ENCODE measurements at places on chromosomes 5 and 9.

DNA sequence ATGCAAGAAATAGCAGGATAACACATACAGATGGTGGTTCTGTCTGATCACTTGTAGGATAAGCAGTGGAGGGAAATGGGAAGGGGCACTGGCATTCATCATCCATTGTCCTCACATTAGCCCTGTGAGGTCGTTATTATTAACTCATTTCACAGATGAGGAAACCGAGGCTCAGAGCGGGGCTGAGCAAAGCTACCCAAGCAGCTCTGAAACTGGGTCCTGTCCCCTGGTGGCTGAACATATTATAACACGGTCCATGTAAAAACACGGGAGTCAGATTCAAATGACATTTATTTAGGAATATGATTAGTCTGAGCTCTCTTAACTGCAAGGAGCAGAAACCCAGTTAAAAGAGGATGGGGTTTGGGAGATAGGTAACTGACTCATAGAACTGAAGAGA lies 43.1 kb downstream of the HRH2 start:
- DNase-seq = no peak

DNA sequence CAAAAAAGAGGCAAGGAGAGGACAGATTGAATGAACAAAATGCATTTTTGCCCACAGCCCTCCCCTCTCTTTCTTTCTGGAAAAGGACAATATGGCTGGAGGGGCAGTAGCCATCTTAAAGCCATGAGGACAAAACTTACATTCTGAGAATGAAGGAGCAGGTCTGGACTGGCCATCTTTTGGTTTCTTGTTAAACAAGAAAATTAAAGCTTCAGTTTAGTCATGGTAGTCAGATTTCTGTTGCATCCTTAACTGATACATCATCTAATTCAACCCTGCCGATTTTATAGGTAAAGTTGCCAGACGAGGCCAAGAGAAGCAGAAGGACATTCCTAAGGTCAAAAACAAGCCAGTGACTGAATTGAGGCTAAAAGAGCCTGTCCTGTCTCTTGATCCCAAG lies 31.5 kb upstream of the INSYN2B start:
- DNase-seq = no peak

- no peak for DNase-seq
Measured at GRCh38 chr5:36147681-36148080, 4.0 kb downstream of the LMBRD2 start.

DNA sequence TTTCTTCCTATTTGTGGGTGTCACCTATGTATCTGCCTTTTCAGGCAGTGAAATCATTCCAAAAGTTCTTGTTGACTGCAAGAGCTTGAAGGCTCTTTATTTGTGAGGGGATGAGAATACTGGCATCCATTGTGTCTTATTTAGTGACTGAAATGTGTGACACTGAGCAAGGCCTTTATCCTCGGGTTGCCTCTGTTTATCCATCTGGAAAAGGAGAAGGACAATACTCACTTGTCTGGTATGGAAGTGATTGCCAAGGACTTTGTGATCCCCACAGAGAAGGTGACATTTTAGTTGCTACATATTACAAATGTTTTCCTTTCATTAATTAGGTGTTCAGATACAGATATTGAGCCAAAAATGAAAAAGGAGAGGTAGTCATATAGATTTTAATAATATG lies 80.2 kb downstream of the ARRDC3 start:
- DNase-seq = no peak

- DNase-seq = no peak
Measured at GRCh38 chr5:154708846-154709245, 46.3 kb upstream of the LARP1 start.

DNA sequence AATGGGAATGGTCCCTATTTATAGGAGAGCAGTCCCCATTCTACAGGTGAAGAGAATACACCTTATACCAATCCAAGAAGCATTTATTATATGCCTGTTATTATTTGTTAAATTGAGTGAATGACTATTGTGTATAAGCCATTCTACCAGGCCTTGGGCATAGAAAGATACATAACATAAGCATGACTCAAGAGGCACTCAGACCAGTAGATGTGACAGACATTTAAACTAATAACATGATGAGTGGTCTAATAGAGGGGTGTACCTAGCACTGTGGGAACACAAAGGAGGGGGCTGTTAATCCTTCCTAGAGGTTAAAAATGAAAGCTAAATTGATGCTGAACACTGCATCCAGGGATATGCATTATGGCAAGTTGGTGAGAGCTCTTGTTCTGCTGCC lies 145.0 kb upstream of the TNC start:
- DNase-seq = no peak

GRCh38 chr5:124297826-124298225 lies 448.6 kb downstream of the ZNF608 start:
- DNase-seq = no peak

DNA sequence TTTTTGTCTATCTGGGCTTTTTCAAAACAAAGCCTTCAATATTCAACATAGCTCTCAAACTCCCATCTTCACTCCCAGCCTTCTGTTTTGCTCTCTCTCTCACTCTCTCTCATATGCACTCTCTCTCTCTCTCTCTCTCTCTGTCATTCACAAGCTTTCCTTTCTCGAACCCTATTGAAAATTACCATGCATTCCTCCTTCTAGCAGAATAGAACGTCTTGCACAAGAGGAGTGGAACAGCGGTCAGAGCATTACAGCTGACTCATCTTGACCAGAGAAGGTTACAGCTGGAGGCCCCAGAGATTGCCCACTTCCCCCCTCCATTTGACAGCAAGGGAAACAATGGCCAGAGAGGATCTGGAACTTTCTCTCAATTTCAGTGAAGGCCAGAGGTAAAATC lies 51.0 kb upstream of the LIFR start:
- DNase-seq = no peak

- DNase-seq = no peak
Measured at GRCh38 chr5:150636391-150637244, 3.8 kb upstream of the SYNPO start.

- no peak for DNase-seq
Measured at GRCh38 chr5:68960456-68960855, 133.4 kb upstream of the SLC30A5 start.

DNA sequence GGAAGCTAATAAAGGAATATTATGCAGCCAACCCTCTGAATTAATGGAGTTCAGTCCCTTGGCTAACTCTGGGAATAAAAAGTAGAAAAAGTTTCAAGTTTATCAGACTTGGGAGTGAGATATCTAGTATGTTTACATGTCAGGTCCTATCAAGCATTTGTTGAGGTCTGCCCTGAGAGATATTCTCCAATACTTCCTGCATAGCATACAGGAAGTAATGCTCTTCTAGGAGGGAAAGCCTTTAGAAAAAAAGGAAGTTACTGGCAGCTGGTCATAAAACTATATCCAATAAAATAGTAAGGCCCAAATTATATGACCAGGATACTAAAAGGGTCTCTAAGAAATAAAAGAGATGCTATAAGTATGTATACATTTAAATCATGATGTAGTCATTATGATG lies 594.1 kb upstream of the FTMT start:
- no peak for DNase-seq

DNA sequence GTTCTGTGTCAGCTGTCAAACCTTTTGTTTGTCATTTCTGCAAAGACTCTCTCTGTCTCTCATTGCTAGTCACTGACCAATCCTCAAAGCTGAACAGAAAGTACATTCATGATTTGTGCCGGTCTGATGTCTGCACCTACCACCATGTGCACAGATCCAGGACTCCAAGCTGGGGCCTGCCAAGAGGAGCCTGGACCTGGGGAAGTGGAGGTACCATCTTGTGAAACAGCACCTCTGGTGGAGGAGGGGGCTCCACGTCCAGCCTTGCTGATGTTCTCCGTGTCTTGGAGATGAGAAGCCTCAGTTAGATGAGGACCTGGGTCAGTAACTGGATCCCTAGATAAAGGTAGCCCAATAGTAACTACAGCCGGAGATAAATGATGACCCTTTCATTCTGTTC lies 98.9 kb downstream of the TENT4A start:
- no peak for DNase-seq

DNA sequence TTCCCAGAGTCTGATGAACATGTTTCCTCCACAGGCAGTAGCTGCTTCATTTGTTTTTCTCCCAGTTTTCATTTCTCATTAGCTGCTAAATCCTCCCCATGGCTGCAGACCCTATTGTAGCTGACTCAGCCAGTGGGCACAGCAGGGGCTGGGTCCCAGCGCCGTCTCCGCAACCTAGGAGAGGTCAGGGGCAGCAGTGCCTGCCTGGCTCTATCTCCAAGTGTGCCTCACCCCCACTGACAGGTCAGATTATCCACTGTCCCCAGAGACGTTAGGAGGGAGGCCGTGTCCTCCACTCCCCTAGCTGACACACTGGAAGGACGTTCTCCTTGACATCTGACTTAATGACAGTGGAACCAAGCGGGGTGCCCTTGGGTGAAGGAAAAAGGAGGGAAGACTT lies 31.1 kb downstream of the KCNIP1 start:
- no peak for DNase-seq

DNA sequence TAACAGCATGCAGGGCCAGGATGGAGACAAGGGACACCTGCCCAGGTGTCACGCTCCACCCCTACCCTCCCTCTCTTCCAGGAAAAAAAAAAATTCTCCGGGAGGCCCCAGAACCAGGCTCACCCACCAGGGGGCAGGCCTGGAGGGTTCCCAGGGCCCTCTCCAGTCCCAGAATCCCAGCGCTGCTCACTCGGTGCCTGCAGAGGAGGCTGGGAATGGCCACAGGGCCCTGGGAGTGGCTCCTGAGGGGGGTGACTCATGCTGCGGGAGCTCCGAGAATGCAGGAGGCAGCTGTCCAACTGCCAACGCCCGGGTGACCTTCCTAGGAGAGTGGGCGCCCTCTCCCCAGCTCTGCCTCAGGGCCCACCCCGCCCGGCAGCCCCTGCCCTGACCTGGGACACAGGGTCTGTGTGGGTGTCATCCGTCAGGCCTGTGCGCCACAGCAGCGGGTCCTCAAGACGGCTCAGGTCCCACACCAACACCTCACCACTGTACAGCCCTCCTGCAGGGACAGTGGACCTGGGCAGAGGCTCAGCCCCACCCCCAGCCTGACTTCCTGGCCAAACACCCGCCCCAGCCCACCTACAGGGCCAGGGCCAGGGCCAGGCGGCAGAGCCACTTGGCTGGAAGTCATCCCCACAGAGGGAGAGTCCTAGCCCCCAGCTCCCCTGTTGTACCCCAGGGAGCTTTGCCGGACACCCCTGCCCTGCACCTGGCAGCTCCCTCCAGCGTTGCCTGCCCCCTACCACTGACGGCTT lies 21.2 kb downstream of the DYNC2I2 start:
- DNase-seq = no peak

- DNase-seq = no peak
Measured at GRCh38 chr5:90424245-90424644, 14.7 kb upstream of the CETN3 start.

- no peak for DNase-seq
Measured at GRCh38 chr5:149129181-149129580, 12.1 kb upstream of the ABLIM3 start.

DNA sequence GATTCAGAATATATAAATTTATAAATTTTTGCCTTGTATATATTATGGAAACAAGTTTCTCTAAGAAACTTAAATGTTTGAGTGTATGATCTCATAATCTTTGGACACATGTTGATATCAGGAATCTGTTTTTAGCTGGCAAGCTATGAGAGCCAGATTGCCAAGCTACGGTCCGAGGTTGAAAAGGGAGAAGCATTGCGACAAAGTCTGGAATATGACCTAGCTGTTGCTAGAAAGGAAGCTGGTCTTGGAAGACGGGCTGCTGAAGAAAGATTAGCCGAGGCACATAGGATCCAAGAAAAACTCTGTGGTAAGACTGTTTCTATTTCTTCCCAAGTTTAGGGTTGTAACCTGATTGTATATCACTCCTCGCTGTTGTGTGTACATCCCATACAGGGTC lies 25.9 kb downstream of the CCDC171 start:
- DNase-seq = no peak

- no peak for DNase-seq
Measured at GRCh38 chr5:111133436-111133751, 41.2 kb downstream of the WDR36 start.

DNA sequence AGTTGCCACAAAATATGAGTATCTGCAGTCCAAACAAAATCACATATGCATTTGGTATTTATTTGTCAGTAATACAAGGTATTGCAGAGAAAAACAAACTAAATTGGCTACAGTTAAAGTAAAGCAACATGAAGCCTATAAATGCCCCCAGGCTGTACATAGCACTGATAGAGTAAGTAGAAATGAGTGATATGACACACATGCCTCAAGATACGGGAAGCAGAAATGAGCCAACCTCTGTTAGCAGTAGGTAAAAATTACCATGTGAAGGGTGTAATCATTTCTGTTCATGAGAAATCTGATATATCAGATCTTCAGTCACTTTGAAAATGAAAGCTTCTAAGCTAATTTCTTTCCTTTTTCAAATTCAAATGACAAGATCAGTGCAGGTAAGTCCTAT lies 131.1 kb downstream of the CHSY3 start:
- DNase-seq = no peak

GRCh38 chr9:18485714-18486113 lies 11.8 kb downstream of the ADAMTSL1 start:
- DNase-seq = no peak

DNA sequence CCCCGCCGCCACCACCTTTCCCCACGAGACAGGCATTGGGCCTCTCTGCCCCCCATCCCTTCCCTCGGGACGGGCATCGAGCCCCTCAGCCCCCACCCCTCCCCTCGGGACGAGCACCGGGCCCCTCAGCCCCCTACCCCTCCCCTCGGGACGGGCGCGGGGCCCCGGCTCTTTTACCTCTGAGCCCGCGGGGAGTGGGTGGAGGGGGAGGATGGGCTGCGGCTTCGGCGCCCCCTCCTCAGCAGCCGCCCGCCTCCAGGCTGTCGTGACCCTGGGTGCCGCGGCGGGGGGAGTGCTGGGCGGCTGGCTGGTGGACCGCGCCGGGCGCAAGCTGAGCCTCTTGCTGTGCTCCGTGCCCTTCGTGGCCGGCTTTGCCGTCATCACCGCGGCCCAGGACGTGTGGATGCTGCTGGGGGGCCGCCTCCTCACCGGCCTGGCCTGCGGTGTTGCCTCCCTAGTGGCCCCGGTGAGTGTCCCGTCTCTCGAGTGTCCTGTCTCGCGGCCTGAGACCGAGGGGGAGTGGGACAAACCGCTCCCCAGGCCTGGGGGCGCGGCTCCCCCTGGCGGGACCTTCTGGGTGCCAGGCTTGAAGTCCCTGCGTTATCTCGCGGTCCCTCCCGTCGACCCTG lies 791 bp downstream of the SLC2A8 start:
- DNase-seq = no peak

DNA sequence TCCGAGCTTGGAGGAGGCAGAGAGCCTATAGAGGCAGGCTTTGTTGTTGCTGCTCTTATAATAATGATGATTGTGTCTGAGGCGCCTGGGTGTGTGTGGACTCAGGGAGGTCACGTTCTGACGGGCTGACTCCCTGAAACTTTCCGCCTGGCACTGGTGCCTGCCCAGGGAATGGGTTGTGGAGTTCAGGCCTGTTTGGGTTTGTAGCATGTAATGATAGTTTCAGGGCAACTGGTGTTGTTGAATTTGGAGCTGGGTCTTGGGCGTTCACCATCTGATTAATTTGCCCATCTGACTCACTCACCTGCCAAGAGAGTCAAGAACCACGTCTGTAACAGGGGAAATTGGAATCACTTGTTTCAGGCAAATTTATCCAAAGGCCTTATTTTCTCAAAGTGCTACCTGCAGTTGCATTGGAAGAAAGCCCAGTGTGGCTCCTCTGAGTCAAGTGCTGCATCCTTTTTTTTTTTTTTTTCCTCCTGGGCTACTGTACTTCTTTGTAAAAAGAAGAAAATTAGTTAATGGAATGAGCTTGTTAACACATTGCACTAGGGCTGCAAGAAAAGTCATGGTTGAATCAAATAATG lies 386.5 kb downstream of the GADD45G start:
- DNase-seq = no peak

All from stimulated activated CD4-positive, alpha-beta T cell treated with anti-CD3 and anti-CD28 coated beads, TNF-alpha, amount 100 ng/mL, for 1 hour (primary cell).